ENCODE measurements at places on chromosomes 3 and 15. TPM values are rescaled to one million over a fixed set of nuclear protein-coding genes. Genes with fewer than 3 reads are reported as not detected.

Gene CCR9
- total RNA-seq = not detected

Gene MYO5C
- total RNA-seq = 80.0 TPM

Gene HRG
- not detected for total RNA-seq

Gene CORO2B
- 3.6 TPM for total RNA-seq

Gene SLC28A1
- total RNA-seq = not detected

Gene ROBO1
- 27.1 TPM for total RNA-seq

Gene BSN
- total RNA-seq = 0.43 TPM

Gene NOX5
- 0.14 TPM for total RNA-seq

Gene TRPC1
- 5.6 TPM for total RNA-seq

Gene ZBTB47
- total RNA-seq = 28.1 TPM

Gene KNL1
- total RNA-seq = 0.61 TPM

Gene EIF4E3
- total RNA-seq = 38.4 TPM

Gene SUSD5
- 1.1 TPM for total RNA-seq

Gene SPTSSB
- not detected for total RNA-seq

Gene CAMK2N2
- total RNA-seq = not detected

Gene CRABP1
- not detected for total RNA-seq

Gene CPN2
- not detected for total RNA-seq

Gene GABRR3
- total RNA-seq = not detected

Gene KIF15
- total RNA-seq = 0.81 TPM

Gene CATSPER2
- total RNA-seq = 3.3 TPM

Gene DAZL
- total RNA-seq = not detected

Gene TERB2
- total RNA-seq = not detected

Gene B3GNT5
- 31.0 TPM for total RNA-seq

Gene PRICKLE2
- total RNA-seq = 37.2 TPM

Gene PLA1A
- total RNA-seq = 37.6 TPM

Gene IQCH
- total RNA-seq = 0.93 TPM

Gene RGMA
- total RNA-seq = 4.1 TPM

Gene NCKIPSD
- total RNA-seq = 18.3 TPM

Gene GP5
- 0.26 TPM for total RNA-seq

Gene ALDH1L1
- total RNA-seq = 3.3 TPM

Gene MINAR1
- total RNA-seq = 0.26 TPM

Gene PIF1
- total RNA-seq = 0.67 TPM

Gene SYNPR
- total RNA-seq = not detected

Gene EAF2
- total RNA-seq = 4.8 TPM

Gene A4GNT
- not detected for total RNA-seq

Gene SCN11A
- 0.14 TPM for total RNA-seq

Gene DPPA2
- not detected for total RNA-seq

Gene CLRN1
- total RNA-seq = not detected

Gene SLC28A2
- total RNA-seq = 0.35 TPM

Gene PRKAR2A
- 47.6 TPM for total RNA-seq

Gene LOXL1
- total RNA-seq = 11.1 TPM
